ENCODE measurements at places on chromosomes 5 and 9.

DNA sequence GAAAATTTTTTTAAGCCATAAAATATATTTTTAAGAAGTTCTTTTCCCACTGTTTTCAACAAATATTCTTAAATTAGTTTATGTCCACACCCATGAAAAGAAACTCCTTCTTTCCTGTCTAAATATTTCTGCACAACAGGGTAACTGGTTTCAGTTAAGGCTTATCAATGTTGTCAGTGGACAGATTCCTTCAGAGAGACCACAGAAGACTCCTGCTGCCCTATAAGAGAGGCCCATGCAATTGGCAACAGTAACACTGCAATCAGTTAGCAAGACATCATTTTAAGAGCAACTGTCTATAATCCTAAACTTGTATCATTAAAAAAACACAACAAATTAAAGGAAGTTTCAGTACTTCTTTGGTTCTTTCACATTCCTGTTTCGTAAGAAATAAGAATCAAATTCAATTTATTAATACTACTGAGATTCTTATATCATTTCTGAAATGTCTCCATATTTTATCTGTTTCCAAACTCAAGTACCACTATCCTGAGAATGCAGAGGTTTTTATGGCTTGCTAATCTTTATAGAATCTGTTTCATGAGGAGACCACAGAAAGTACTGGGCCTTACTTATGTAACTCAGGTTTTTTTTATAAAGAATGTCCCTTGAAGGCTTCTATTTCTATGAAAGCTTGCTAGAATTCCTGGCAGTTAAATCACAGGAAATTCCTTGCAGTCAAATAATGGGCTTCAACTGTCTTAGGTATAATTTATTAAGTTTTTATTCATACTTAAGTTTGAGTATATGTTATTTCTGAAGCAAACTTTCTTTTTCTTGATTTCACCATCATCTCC is 240.2 kb downstream of the RFX3 start:
- peak; percentile 60 for DNase-seq

- DNase-seq: no peak
Measured at GRCh38 chr5:53172630-53173029, 63.1 kb upstream of the MOCS2 start.

GRCh38 chr9:136326061-136326760 is 1.1 kb upstream of the GPSM1 start:
- peak; percentile 92 for DNase-seq

DNA sequence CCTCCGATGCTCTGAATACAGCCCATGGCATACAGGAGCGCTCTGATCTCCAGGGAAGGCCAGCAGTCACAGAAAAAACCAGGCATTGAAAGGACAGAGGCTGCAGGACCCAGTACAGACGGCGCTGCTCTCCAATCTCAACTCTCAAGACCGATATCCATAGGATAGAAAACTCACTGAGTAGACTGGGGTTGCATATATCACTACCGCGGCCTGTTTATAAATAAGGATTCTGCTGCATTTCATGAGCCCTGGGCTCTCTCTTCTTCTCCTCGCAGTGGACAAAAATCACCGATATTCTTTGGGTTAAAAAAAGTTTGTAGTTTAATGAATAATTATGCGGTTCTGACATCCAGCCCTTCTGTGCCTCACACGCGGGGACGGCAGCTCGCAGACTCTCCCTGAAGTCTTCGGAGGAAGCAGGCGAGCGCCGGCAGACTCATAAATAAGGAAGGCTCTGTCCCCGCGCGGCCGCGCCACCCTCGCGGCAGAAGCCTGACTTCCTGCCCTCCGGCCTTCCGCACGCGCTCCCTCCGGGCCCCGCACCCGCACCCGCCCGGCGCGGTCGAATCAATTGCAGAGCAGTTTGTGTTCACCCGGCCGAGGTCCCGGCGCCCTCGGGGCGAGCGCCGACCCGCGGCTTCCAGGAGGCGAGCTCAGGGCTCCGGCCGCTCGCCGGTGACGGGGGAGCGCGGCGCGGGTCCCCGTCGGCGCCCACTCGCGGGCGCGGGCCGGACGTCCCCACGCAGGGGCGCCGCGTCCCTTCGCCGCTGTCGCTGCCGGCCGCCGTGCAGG is at the start of gene FAM78A:
TSS of gene FAM78A (minus strand) at position 417 of the 795 bp plus-strand sequence. CDS start at position 86, 331 bp downstream.
- no peak for DNase-seq

- DNase-seq: peak; percentile 54
Measured at GRCh38 chr5:431001-431710, 11.8 kb upstream of the EXOC3 start.

DNA sequence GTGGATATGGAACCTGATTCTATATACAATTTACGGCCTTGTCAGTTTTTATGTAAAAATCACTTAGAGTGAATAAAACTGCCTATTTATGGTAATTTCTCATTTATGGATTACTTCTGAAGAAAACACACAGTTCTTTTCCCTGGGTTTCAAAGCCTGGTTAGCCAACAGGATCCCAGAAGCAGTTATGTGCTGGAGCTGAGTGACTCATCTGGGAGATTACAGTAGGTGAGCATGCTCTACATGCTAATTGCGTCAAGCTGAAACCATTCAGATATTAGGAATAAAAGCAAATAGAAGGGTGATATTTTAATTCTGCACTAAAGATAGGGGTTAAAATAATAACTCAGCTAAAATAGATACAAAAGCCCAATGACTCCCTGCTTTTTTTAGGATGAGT is 47.8 kb downstream of the PDE4D start:
- DNase-seq: no peak

GRCh38 chr5:149220750-149221149 is 50.9 kb upstream of the AFAP1L1 start:
- DNase-seq: no peak

DNA sequence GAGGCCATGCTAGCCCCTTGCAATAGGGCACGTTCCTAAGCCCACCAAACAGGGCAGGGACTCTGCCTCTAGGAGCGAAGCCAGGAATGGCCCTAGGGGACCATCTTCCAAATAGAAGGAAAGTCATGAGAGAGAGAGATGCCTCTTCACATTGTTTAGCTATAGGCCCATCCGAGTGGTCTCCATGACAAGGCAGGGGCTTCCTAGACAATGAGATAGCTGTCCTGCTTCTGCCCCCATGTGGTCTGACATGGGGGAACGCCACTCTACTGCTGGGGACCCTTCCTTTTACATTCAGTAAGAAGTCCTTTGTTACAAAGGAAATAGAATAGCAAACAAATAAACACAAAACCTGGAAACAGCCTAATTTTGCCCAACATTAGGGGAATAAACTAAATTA is 17.9 kb upstream of the KIF4B start:
- no peak for DNase-seq

GRCh38 chr5:134577796-134578577 is 52.5 kb downstream of the JADE2 start:
- peak; percentile 76 for DNase-seq

DNA sequence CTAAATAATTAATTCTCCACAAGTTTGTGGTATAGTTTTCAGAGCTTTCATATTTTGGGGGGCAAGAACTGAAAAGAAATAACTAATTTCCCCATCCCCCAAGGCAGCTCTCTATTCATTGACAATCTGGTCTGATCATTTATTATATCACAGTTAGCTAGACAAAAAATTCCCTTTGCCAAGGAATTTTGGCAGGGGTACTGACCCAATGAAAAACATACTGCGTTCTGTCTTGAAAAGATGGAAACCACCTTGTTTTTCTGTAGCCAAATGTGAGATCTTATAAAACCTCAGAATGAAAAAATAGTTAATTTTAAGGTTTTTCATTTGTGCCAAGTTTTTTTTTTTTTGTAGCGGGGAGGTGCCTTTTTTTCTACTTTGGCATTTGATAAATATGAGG is 1008.9 kb downstream of the EFNA5 start:
- no peak for DNase-seq

- no peak for DNase-seq
Measured at GRCh38 chr5:81336556-81336955, 35.2 kb downstream of the ZCCHC9 start.

GRCh38 chr5:143201589-143201988 is 201.9 kb downstream of the NR3C1 start:
- no peak for DNase-seq

- peak; percentile 36 for DNase-seq
Measured at GRCh38 chr5:151812757-151813309, 41.1 kb downstream of the G3BP1 start.

DNA sequence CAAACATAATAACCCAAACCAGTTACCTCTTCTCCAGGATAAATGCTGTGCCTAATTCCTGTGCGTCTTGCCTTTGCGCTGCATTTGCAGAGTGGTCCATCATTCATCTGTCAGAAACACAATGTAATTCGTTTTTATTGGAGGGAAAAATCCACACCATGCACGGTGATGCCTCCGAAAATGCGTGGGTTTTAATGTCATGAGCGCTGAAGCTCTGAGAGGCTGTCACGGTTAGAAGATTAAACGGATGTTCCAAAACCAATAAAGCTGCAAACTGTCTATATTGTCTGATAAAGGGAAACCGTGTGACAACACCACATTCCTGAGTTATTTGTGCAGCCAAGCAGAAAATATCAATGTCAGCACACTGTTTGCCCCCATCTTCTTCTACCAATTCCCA is 27.4 kb downstream of the DROSHA start:
- no peak for DNase-seq

DNA sequence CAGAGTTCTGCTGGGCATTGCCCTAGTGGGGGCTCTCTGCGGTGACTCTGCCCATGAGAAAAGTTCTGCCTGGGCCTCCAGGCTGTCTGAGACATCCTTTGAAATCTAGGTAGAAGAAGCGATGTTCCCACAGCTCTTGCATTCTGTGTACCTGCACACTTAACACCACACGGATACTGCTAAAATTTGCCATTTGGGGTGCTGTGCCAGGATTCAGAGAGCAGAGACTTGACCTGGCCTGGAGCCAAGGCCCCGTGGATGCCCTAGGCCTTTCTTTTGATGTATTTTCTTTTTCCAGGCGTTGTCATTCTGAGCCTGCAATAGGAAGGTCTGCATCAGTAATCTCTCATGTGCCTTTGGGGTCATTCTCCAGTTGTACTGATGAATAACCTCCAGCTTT is 89.3 kb upstream of the IL12B start:
- DNase-seq: no peak

DNA sequence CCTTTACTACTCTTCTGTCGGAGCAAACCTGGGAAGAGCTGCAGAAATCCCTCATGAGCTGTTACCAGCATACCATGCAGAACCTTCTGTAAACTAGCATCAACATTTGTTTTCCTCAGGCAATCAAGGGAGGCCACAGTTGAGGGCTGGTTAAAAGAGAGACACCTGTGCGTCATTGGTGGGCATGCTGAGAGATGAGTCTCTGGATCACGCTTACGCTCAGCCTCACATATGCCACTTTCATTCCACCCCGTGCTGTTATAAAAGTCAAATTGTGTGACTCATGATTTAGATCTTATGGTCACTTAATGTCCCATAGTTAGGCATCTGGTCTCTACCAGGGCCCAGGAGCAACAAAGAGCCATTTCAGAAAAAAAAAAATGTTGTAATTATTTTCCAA is 18.1 kb upstream of the ICE1 start:
- peak; percentile 73 for DNase-seq

GRCh38 chr5:75611311-75612225 is at the start of gene ANKDD1B:
ANKDD1B (plus strand) TSS chr5:75611453; CDS start chr5:75611635, 182 bp downstream.
- peak; percentile 71 for DNase-seq

DNA sequence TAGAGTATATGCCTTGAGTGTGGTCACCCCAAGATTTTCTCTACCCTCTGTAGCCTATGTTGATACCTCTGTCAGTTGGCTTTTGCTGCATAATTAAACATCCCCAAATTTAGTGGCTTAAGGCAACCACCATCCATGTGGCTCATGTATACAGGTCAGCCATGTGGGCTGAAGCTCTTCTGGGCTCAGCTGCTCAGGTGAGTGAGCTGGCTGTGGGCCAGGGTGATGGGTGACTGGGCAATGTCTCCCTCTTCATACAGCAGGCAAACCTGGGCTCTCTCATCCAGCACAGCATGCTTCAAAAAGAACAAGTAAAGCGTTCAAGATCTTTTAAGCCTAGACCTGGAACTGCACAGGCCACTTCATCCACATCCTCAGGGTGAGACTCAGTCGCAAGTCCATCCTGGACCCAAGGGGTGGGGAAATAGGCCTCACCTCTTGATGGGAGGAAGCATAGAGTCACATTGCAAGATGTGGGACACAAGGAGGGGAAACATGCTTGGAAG is 188.2 kb upstream of the TAS2R1 start:
- no peak for DNase-seq

- no peak for DNase-seq
Measured at GRCh38 chr5:16502866-16503265, 37.3 kb upstream of the ZNF622 start.

DNA sequence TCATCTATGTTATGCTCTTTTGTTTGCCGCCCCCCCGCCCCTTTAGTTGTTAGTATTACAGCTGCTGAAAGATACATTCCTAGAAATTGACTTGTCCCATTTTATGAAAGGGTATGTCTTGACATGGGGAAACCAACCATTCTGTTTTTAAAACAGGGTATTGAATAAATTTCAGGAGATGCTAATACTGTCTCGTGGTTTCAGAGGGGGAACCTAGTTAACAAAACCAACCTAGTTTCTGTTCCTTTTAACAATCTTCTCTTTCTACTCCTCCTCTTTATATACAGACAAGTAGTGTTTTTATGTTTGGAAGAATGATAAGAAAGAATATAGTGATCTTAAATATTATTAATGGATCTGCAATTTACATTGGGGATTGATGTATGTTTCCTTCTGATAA is 3.5 kb downstream of the PIP5K1B start:
- no peak for DNase-seq

DNA sequence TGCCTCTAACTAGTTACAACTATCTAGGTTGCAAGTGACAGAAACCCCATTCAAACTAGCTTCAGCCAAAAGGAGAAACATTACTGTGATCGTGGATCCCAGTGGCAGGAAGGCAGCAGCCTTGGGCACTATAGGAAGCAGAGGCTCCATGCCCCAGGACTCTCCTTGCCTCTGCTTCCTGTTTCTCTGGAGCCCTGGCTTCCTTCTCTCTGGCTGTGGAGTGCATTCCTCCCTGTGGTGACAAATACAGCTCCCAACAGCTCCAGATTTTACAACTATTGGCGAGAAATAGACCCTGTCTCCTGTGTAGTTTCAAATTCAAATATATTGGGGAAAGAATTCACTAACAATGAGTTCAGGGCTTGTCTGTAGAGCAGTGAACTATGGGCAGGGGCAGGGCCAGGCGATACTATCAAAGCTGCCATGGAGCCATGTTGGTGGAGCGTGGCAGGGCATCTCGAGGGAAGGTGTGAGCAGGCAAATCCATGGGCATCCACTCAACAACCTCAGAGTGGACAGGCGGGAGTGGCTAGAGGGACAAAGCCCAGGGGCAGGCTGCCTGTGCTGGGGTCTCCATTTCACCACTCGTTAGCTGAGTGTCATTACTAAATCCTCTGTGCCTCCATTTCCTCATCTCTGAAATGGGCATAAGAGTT is 189.5 kb downstream of the ERCC6L2 start:
- DNase-seq: peak; percentile 19

DNA sequence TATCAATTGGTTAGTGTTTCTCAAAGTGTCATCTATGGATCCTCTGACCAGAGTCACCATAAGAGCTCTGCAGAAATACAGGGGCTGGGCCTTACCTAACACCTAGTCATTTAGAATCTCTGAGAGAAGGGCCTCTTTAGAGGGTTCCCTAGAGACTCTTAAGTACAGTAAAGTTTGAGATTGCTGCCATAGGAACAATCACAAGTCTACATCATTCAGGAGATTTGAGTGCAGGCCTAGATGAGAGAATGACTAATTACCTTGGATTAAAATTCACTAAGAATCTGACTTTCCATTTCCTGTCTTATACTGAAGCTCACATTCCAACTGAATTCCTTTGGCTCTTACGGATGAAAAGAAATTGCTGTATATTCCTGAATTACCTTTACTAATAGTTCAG is 182.1 kb upstream of the PTGER4 start:
- DNase-seq: peak; percentile 52
